Lung (tissue), 17 donors: ENCODE measurements at places on chromosomes 16 and 17.

DNA sequence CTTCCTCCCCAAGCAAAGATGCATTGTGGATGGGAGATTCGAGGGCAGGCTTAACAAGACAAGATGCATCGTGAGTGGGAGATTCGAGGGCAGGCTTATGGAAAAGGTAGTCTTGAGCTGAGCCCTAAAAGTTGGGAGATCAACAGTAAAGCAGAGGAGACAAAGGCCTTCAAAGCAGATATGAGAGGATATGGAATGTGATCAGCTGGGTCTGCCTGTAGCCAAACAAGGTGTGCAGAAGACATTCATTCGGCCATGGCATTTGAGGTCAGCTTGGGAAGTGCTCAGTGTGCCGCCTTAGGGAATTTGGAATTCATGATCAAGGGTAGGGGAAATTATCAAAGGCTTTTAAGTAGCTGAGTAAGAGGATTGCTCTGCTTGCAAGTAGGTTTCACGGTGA is 39.5 kb downstream of the DNAH9 start:
- no peak overlapping the region for H3K4me3 ChIP-seq
- no peaks in the 10 kb centered on the region for H3K27me3 ChIP-seq
- H3K4me1 ChIP-seq, result no peaks in the 10 kb centered on the region
- no peaks in the 10 kb centered on the region for H3K36me3 ChIP-seq
- DNase-seq, result no peak

DNA sequence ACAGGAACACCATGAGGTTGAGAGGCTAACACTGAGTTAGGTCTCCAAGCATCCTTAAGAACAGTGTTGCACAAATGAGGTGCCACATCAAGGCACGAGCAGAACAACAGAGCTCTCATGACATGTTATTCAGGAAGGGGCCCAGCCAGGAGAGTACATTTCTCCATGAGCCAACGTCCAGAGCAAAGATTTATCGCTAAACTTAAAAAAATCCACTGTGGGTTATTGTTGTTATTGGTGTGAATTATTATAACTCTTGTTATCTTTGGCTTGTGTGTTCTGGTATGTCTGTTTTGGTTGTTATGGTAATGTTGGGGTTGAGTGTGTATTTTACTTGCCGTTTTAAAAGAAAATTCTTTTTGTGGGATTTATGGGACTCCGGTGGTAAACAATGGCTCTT is 68.9 kb upstream of the MSI2 start:
- no peaks in the 10 kb centered on the region for H3K36me3 ChIP-seq
- no peaks in the 10 kb centered on the region for H3K27me3 ChIP-seq
- no peak overlapping the region for H3K4me3 ChIP-seq
- no peak overlapping the region for H3K27ac ChIP-seq
- DNase-seq, result no peak

GRCh38 chr17:82820278-82821251 is 19.3 kb downstream of the ZNF750 start:
- H3K4me1 ChIP-seq, result no peaks in the 10 kb centered on the region
- no peaks in the 10 kb centered on the region for H3K27me3 ChIP-seq
- no peak for DNase-seq
- H3K4me3 ChIP-seq, result no peak overlapping the region

GRCh38 chr17:4514206-4514605 is 15.5 kb downstream of the SPNS2 start:
- H3K27ac ChIP-seq, result peak overlapping the region; percentile 88
- H3K4me1 ChIP-seq, result peaks cover 35% of the 10 kb centered on the region
- H3K4me3 ChIP-seq, result no peak overlapping the region
- DNase-seq, result peak; percentile 74
- H3K27me3 ChIP-seq, result no peaks in the 10 kb centered on the region

GRCh38 chr17:49964303-49964768 is 4.7 kb upstream of the DLX4 start:
- H3K4me3 ChIP-seq, result no peak overlapping the region
- DNase-seq, result no peak
- H3K27me3 ChIP-seq, result no peaks in the 10 kb centered on the region
- H3K36me3 ChIP-seq, result no peaks in the 10 kb centered on the region

DNA sequence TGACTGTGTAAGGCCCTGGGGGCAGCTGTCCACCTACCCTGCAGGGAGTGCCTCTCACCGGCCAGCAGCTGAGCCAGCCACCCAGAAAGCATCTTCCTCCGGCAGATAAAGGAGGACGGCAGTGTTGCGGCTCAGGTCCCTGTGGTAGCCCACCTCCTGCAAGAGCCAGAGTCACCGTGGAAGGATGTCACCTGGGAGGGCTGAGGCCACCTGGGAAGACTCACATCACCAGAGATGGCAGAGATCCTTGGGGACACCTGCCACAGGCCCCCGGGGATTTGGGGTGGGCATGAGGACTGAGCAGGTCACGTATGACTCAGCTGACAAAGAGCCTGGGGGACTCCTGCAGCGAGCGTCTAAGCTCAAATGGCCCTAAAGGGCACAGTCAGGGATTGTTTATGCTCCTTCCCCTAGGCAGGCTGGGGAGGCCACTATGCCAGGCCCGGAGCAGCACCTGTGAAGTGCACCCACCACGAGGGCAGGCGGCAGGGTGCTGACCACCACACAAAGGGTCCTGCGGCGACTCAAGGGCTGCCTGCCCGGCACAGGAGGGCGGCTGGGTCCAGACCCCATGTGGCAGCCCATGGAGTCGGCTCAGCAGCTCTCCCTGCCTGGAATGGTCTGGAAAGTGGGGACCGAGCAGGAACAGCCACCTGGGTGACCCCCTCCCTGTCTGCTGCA is 44.1 kb downstream of the TNFRSF13B start:
- H3K4me3 ChIP-seq, result no peak overlapping the region
- no peaks in the 10 kb centered on the region for H3K27me3 ChIP-seq
- H3K4me1 ChIP-seq, result peaks cover 4% of the 10 kb centered on the region
- H3K27ac ChIP-seq, result no peak overlapping the region

DNA sequence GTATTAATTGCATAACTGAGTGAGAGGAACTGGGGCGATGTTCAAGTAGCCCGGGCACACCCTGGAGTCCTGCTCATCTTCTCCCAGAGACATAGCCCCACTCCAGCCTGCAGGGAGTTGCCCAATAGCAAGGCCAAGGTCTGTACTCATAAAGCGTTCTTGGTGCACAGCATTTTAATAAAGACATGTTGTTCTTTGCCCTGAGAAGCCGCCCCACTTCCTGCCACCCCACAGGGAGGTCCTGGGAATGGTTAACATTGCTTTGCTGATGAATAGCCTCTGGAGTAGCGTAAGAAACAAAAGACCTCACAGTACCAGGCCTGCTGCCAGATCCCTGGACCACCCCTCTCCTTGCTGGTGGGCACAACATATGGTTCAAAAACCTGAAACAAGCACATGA is 21.6 kb upstream of the CDH1 start:
- no peaks in the 10 kb centered on the region for H3K4me1 ChIP-seq
- H3K27ac ChIP-seq, result no peak overlapping the region
- DNase-seq, result no peak
- H3K36me3 ChIP-seq, result no peaks in the 10 kb centered on the region
- H3K27me3 ChIP-seq, result no peaks in the 10 kb centered on the region
- H3K4me3 ChIP-seq, result no peak overlapping the region

DNA sequence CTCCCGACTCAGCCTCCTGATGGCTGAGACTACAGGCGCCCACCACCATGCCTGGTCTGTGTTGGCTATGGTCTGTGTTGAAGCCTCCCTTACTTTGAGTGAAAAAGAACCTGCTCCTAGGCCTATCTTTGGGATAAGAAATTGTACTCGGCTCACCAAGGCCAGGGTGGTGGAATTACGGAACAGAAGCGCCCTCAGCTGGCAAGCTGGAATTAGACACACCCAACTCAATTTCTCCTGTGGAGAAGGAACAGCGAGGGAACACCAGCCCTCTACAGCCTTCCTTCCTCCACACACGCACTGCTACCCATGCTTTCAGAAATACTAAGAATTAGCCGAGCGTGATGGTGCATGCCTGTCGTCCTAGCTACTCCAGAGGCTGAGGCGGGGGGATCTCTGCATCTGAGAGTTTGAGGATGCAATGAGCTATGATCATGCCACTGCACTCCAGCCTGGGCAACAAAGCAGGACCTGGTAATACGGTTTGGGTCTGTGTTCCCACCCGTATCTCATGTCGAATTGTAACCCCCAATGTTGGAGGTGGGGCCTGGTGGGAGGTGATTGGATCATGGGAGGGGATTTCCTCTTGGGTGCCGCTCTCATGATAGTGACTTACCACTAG is 40.1 kb upstream of the RBBP6 start:
- H3K27ac ChIP-seq, result no peak overlapping the region
- H3K36me3 ChIP-seq, result no peaks in the 10 kb centered on the region
- H3K4me1 ChIP-seq, result no peaks in the 10 kb centered on the region
- no peak overlapping the region for H3K4me3 ChIP-seq

DNA sequence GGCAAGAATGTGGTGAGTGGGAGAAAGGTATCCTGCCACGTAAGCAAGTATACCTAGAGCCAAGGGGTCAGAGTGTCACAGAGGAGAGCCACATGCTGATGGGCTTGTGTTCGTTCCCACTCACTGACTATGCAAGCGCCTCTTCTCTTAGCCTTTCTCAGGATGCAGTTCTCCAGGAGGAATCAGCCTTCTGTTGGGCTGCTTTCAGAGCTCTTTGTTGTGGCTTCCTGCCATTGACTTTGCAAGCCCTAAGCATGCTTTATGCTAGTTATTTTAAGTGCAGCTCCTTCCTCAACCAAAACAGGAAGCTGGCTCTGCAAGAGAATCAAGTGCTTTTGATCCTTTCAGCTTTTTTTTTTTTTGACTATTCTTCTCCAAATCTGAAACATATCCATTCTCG is 66.6 kb downstream of the SIAH1 start:
- peak overlapping the region; percentile 65 for H3K27ac ChIP-seq
- no peaks in the 10 kb centered on the region for H3K4me1 ChIP-seq
- no peak for DNase-seq
- H3K4me3 ChIP-seq, result no peak overlapping the region
- H3K27me3 ChIP-seq, result no peaks in the 10 kb centered on the region

DNA sequence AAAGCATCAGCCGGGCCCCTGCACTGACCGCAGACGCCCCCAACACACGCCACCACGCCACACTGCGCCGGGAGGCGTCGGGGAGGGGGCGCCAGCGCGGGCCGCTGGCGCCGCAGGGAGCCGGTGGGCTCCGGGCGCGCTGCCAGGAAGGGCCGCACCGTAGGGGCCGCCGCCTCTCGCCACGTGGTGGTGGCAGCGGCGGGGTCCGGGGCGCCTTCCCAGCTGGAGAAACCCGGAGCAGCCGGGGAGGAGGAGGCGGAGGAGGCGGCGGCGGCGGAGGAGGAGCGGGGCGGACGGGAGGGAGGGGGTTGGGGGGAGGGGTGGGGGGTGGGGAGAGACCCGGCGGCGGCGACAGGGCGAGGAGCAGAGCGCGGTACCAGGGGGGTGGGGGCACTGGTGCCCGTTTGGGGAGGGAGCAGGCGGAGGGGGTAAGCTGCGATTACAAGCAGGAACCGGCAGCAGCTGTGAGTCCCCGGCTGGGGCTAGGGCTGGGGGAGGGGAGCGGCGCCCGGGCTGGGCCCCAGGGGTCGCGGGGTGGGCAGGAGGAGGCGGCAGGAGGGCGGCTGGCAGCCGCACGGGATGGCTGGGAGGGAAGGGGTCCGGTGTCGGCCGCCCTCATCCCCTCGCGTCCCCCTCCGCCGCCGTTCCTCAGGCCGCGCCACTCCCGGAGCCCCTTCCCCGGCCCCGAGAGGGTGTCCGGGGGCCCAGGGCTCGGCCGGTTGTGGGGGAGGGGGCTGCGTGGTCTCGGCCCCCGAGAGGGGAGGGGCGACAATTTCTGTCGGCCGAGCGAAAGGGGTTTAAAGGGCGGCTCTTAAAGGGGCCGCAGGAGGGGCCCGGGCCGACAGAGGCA is at the start of gene TBKBP1:
Gene TBKBP1, plus strand, starts transcription at position 431 of the 850 bp plus-strand sequence. CDS start 1,952 bp downstream, outside the sequence.
- no peaks in the 10 kb centered on the region for H3K27me3 ChIP-seq
- DNase-seq, result peak; percentile 94
- H3K4me1 ChIP-seq, result peaks cover 28% of the 10 kb centered on the region
- H3K27ac ChIP-seq, result peak within 1 kb of the TSS; percentile 89

- H3K4me1 ChIP-seq, result peaks cover 6% of the 10 kb centered on the region
- H3K27me3 ChIP-seq, result peaks cover 2% of the 10 kb centered on the region
- no peak overlapping the region for H3K27ac ChIP-seq
- DNase-seq, result no peak
Measured at GRCh38 chr17:48374650-48375230, 55.3 kb downstream of the SKAP1 start.

- H3K27ac ChIP-seq, result no peak within 1 kb of the TSS
- H3K4me3 ChIP-seq, result no peak within 1 kb of the TSS
- H3K36me3 ChIP-seq, result no peaks in the 10 kb centered on the region
- DNase-seq, result no peak
- no peaks in the 10 kb centered on the region for H3K27me3 ChIP-seq
Measured at GRCh38 chr16:53052519-53053501, at the start of gene CHD9NB. TSS of gene CHD9NB (minus strand) at chr16:53052897. CDS start at chr16:53044158, 8,739 bp downstream.

GRCh38 chr17:18025241-18025944 is 13.6 kb downstream of the ATPAF2 start:
- peaks cover 6% of the 10 kb centered on the region for H3K4me1 ChIP-seq
- no peak overlapping the region for H3K4me3 ChIP-seq
- no peaks in the 10 kb centered on the region for H3K27me3 ChIP-seq
- DNase-seq, result no peak
- peaks cover 20% of the 10 kb centered on the region for H3K36me3 ChIP-seq

DNA sequence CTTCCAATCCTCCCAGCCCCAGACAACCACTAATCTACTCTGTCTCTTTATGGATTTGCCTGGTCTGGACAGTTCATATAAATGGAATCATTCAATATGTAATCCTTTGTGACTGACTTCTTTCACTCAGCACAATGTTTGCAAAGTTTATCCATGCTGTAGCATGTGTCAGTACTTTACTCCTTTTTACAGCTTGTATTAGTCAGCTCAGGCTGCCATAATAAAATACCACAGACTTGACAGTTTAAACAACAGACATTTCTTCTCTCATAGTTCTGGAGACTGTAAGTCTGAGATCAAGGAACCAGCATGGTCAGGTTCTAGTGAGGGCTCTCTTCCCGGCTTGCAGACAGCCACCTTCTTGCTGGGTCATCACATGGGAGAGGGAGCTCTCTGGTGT is 41.3 kb downstream of the GPRC5B start:
- DNase-seq, result no peak
- H3K27me3 ChIP-seq, result no peaks in the 10 kb centered on the region
- H3K36me3 ChIP-seq, result no peaks in the 10 kb centered on the region
- H3K27ac ChIP-seq, result no peak overlapping the region

DNA sequence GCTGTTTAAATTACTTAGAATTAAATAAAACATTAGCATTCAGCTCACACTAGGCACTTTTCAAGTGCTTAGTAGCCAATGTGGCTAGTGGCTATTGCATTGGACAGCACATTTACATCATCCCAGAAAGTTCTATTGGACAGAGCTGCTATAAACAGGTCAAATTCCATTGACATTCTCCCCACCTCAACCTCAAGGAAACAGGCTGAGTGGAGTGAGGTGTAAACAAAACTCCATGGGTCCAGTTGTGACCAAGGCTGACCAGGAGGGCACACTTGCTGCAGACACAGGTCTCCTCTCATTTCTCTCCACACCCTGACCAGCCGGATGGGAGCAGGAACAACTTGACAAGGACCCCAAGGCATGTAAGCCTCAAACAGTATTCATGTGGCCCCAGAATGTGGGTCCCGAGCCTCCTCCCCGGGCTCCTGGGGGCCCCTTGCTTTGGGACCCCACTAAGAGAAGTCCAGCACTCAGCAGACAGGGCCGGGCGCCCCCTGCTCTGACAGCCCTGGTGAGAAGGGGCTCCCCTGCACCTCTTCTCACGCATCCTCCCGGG is 488 bp downstream of the C17orf113 start:
- no peak for DNase-seq
- no peak overlapping the region for H3K27ac ChIP-seq
- peak overlapping the region; percentile 52 for H3K4me3 ChIP-seq
- H3K36me3 ChIP-seq, result no peaks in the 10 kb centered on the region
